ENCODE measurements at places on chromosomes 7 and 10. TPM values are rescaled to one million over a fixed set of nuclear protein-coding genes. Genes with fewer than 3 reads are reported as not detected.

Gene CCDC201
- not detected for total RNA-seq

Gene OPN4
- total RNA-seq: not detected

Gene TUBB8
- total RNA-seq: not detected

Gene HEPACAM2
- not detected for total RNA-seq

Gene HGF
- total RNA-seq: 0.36 TPM

Gene XPNPEP1
- total RNA-seq: 149 TPM

Gene BAMBI
- total RNA-seq: 226 TPM

Gene REEP3
- 71.1 TPM for total RNA-seq

Gene GRM3
- not detected for total RNA-seq

Gene UCN3
- total RNA-seq: not detected

Gene CREB3L2
- 36.7 TPM for total RNA-seq

Gene LLCFC1
- not detected for total RNA-seq

Gene GIMAP4
- not detected for total RNA-seq

Gene STRA8
- not detected for total RNA-seq

Gene ANKRD61
- total RNA-seq: not detected

Gene MACROH2A2
- 0.15 TPM for total RNA-seq

Gene NOS3
- total RNA-seq: 7.0 TPM

Gene SLC18A3
- total RNA-seq: not detected

Gene CLEC2L
- not detected for total RNA-seq

Gene DTX2
- 6.9 TPM for total RNA-seq

Gene BLNK
- not detected for total RNA-seq

Gene AFAP1L2
- 5.1 TPM for total RNA-seq

Gene CALCR
- not detected for total RNA-seq

Gene BUD23
- 71.0 TPM for total RNA-seq

Gene GOLGA7B
- total RNA-seq: 6.9 TPM

Gene CHPF2
- 37.9 TPM for total RNA-seq

Gene DOCK1
- total RNA-seq: 45.4 TPM

Gene PDE1C
- total RNA-seq: 0.33 TPM

Gene PLAC9
- total RNA-seq: 3.3 TPM

Gene PPP1R17
- not detected for total RNA-seq

Gene JAZF1
- 12.7 TPM for total RNA-seq

Gene DENND2A
- 23.4 TPM for total RNA-seq

Gene TMEM184A
- not detected for total RNA-seq

Gene PGAM2
- not detected for total RNA-seq

Gene TMEM130
- total RNA-seq: not detected

Gene LGI1
- total RNA-seq: not detected

Gene COL13A1
- total RNA-seq: not detected

Gene NAT16
- not detected for total RNA-seq

Gene CPN1
- 5.5 TPM for total RNA-seq

Gene EVX1
- total RNA-seq: not detected

Gene SPOCK2
- total RNA-seq: 0.33 TPM

Data from melanocyte of skin (primary cell).